ENCODE measurements at places on chromosomes 3 and 15. TPM values are rescaled to one million over a fixed set of nuclear protein-coding genes. Genes with fewer than 3 reads are reported as not detected.

- H3K4me1 ChIP-seq, result no peaks in the 10 kb centered on the region
- no peaks in the 10 kb centered on the region for H3K36me3 ChIP-seq
- no peak for DNase-seq
- no peak overlapping the region for H3K27ac ChIP-seq
These were observed 495.2 kb upstream of the EPHA6 start for GRCh38 chr3:96319166-96319565.

The SKOR1 gene
- polyA plus RNA-seq, result not detected

DNA sequence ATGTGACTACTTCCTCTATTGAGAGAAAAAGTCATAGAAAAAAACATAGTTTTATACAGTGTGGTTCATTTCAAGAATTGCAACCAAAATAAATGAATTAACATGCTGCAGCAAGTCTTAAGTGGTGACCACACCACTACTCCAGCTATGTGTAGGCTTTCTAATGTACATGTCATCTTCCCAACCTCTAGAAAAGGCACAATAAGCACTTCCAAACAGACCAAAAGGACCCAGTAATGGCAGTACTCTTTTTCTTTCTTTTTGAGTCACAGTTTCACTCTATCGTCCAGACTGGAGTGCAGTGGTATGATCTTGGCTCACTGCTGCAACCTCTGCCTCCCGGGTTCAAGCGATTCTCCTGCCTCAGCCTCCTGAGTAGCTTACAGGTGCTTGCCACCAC, 219.3 kb upstream of the KBTBD8 start:
- no peak overlapping the region for H3K27ac ChIP-seq
- no peaks in the 10 kb centered on the region for H3K4me1 ChIP-seq
- DNase-seq, result no peak
- no peaks in the 10 kb centered on the region for H3K27me3 ChIP-seq
- H3K36me3 ChIP-seq, result no peaks in the 10 kb centered on the region

DNA sequence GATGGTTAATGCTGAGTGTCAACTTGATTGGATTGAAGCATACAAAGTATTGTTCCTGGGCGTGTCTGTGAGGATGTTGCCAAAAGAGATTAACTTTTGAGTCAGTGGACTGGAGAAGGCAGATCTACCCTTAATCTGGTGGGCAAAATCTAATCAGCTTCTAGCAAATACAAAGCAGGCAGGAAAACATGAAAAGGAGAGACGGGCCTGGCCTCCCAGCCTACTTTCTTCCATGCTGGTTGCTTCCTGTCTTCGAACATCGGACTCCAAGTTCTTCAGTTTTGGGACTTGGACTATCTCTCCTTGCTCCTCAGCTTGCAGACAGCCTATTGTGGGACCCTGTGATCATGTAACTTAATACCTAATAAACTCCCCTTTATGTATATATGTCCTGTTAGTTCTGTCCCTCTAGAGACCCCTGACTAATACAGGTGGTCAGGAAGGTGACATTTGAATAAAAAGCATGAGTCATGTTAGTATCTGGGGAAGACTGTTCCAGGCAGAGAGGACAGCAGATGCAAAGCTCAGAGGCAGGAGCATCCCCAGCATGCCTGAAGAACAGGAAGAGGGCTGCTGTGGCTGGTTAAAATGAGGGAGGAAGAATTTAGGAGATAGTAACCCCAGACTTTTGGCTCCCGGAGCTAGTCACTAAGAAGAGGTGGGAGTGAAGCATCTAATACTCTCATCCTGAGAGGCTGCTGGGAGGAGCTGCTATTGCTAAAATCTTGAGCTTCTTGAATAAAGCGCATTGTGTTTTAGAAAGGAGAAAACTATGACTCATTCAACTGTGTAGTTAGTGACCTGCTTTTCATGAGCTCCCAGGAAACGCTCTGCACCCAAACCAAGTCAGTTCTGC, 207.4 kb upstream of the HES1 start:
- no peak for DNase-seq
- H3K27ac ChIP-seq, result no peak overlapping the region
- H3K36me3 ChIP-seq, result no peaks in the 10 kb centered on the region
- no peaks in the 10 kb centered on the region for H3K4me1 ChIP-seq

DNA sequence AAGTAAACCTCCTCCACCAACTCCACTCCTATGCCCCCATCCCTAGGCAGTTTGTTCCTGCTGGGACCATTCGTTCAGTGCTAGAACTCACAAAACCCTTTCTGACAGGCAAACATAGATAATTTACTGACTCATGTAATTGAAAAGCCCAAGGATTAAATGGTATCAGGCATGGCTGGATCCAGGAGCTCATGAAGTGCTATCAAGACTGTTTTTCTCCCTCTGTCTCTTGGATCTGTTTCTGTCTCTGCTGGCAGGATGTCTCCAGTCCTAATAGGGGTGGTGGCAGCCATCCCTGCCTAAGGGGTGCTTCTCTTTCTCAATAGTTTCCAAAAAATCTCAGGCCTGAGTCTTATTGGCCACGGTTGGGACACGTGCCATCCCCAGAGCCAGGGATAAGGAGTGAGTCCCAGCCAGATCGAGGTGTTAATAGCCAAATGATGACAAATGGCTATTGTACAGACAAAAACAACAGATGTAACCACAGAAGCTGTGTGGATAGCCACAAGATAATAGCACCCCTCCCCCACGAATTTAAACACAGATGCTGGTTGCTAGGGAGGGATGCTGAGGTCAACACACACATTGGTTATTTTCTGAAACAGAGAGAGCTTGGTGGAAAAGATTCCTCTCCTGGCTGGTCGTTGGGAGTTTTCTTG, 168.6 kb downstream of the SHQ1 start:
- no peak overlapping the region for H3K27ac ChIP-seq
- H3K4me3 ChIP-seq, result no peak overlapping the region
- no peaks in the 10 kb centered on the region for H3K27me3 ChIP-seq
- H3K4me1 ChIP-seq, result no peaks in the 10 kb centered on the region
- no peaks in the 10 kb centered on the region for H3K36me3 ChIP-seq

DNA sequence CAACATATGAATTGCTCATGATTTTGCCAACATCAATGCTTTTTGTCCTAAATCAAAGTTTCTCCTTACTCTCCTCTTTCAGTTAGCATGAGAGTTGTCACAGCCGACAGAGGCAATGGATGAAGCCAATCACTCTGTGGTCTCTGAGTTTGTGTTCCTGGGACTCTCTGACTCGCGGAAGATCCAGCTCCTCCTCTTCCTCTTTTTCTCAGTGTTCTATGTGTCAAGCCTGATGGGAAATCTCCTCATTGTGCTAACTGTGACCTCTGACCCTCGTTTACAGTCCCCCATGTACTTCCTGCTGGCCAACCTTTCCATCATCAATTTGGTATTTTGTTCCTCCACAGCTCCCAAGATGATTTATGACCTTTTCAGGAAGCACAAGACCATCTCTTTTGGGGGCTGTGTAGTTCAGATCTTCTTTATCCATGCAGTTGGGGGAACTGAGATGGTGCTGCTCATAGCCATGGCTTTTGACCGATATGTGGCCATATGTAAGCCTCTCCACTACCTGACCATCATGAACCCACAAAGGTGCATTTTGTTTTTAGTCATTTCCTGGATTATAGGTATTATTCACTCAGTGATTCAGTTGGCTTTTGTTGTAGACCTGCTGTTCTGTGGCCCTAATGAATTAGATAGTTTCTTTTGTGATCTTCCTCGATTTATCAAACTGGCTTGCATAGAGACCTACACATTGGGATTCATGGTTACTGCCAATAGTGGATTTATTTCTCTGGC, 2.5 kb downstream of the OR4F6 start:
- no peak overlapping the region for H3K4me3 ChIP-seq
- H3K27me3 ChIP-seq, result no peaks in the 10 kb centered on the region
- H3K27ac ChIP-seq, result no peak overlapping the region
- H3K4me1 ChIP-seq, result no peaks in the 10 kb centered on the region
- DNase-seq, result no peak

GRCh38 chr3:8236264-8236663, 265.4 kb upstream of the LMCD1 start:
- H3K4me1 ChIP-seq, result no peaks in the 10 kb centered on the region
- no peaks in the 10 kb centered on the region for H3K27me3 ChIP-seq
- no peak overlapping the region for H3K27ac ChIP-seq
- DNase-seq, result no peak
- H3K4me3 ChIP-seq, result no peak overlapping the region

The MUC20 gene
- 0.54 TPM for polyA plus RNA-seq

DNA sequence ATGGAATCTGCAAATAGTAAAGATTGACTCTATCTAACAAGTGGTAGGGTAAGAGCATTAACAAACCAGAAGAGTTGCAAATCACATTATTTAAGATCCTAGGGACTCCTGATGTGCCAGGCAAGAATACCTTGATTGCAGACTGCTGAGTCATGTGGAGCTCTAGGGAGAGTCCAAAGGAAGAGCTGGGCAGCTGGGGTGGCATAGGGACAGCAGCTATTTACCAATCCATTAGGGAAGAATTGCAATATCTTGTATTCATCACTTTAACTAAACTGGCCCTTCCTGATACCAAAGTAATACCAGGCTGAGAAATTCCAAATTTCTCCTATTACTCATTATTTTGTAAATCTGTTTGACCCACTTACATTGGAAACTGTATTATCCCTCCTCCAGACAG, 52.2 kb upstream of the ACP3 start:
- H3K4me1 ChIP-seq, result no peaks in the 10 kb centered on the region
- no peak overlapping the region for H3K27ac ChIP-seq
- no peaks in the 10 kb centered on the region for H3K36me3 ChIP-seq
- H3K4me3 ChIP-seq, result no peak overlapping the region

The FRMD4B gene
- 3.1 TPM for polyA plus RNA-seq

DNA sequence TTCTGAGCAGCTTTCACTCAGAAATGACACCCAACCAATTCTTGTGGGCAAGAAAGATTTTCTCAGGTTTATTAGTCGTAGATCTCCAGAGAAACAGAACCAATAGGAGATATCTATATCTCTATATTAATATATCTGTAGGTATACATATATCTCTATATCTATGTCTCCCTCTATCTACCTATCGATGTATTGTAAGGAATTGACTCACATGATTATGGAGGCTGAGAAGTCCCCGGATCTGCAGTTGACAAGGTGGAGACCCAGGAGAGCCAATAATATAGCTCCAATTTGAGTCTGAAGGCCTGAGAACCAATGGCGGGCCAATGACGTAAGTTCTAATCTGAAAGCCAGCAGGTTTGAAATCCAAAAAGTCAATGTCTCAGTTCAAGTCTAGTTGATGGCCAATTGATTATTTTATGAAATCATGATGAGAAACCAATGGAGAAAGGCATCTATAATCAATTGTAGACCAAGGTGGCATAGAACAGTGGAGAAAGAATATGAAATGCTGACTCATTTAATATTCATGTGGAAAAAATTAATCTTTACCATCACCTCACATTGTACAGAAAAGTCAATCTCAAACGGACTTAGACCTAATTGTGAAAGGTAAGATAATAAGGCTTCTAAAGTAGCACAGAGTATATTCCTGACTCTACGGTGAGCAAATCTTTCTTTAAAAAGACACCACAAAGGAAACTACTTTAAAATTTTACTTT, 65.6 kb upstream of the CHRNA7 start:
- no peak overlapping the region for H3K27ac ChIP-seq
- no peaks in the 10 kb centered on the region for H3K36me3 ChIP-seq
- H3K4me3 ChIP-seq, result no peak overlapping the region
- H3K4me1 ChIP-seq, result no peaks in the 10 kb centered on the region
- H3K27me3 ChIP-seq, result no peaks in the 10 kb centered on the region

DNA sequence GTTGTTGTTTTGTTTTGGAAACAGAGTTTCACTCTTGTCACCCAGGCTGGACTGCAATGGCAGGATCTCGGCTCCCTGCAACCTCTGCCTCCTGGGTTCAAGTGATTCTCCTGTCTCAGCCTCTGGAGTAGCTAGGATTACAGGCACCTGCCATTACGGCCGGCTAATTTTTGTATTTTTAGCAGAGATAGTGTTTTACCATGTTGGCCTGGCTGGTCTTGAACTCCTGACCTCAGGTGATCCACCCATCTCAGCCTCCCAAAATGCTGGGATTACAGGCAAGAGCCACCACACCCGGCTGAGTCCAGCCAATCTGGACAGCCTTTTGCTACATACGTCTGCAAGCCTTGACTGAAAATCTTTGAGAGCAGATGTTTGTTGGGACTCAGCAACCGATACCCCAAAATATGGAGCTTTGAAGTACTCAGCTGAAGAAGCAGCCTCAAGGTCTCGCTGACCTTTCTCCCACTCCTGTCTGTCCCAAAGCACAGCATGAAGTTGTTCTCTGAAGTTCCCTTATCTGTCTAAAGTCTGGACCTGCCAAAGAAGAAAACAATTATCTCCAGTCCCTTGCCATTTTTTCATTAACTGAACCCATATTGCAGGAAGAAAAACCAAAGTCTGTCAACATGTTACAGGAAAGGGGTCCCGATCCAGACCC, 9.6 kb upstream of the NUP210 start:
- no peaks in the 10 kb centered on the region for H3K36me3 ChIP-seq
- peaks cover 39% of the 10 kb centered on the region for H3K4me1 ChIP-seq
- H3K27me3 ChIP-seq, result no peaks in the 10 kb centered on the region
- no peak overlapping the region for H3K27ac ChIP-seq
- no peak overlapping the region for H3K4me3 ChIP-seq
- no peak for DNase-seq

DNA sequence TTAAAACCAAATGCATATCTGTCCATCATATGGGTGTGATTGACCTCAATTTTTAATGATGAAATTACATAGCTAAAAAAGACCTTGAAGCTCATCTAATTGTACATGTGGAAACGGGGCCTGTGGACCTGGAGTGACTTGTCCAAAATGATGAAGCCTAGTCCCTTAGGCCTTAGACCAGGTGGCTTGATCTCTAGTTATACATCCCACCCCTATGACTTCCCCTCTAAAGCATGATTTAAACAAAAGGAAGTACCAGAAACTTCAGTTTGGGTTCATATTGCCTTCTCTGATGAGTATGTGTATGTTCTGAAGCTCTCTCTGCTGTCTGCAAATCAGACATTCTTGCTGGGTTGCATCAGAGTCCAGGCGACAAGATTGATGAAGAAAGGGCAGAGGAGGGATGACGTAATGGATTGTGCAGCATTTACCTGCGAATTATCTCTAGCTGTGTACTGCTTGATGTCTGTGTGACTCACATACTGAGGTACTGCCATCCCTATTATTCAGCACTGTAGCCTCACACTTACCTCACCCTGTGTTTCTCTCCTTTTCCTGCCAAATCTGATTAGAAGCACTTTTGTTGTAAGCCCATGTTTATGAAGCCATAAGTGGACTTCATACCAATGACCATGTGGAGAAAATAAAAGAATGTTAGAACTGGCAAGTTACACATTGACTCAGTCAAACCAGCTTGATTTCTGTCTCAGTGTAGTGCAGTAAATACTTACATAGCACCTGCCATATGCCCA, 111.5 kb downstream of the FILIP1L start:
- H3K27ac ChIP-seq, result no peak overlapping the region
- no peaks in the 10 kb centered on the region for H3K4me1 ChIP-seq
- H3K36me3 ChIP-seq, result no peaks in the 10 kb centered on the region
- no peak overlapping the region for H3K4me3 ChIP-seq
- no peak for DNase-seq

- H3K27ac ChIP-seq, result no peak overlapping the region
- DNase-seq, result no peak
- no peaks in the 10 kb centered on the region for H3K27me3 ChIP-seq
- H3K4me1 ChIP-seq, result no peaks in the 10 kb centered on the region
- peaks cover 25% of the 10 kb centered on the region for H3K36me3 ChIP-seq
These were observed 31.7 kb upstream of the IP6K2 start for GRCh38 chr3:48748754-48749153.

The COPB2 gene
- 55.1 TPM for polyA plus RNA-seq

The CPNE4 gene
- not detected for polyA plus RNA-seq

GRCh38 chr15:58698887-58699641, 50.4 kb downstream of the ADAM10 start:
- no peaks in the 10 kb centered on the region for H3K27me3 ChIP-seq
- peaks cover 24% of the 10 kb centered on the region for H3K4me1 ChIP-seq
- no peak overlapping the region for H3K27ac ChIP-seq
- no peaks in the 10 kb centered on the region for H3K36me3 ChIP-seq
- H3K4me3 ChIP-seq, result no peak overlapping the region
- no peak for DNase-seq

The LTK gene
- polyA plus RNA-seq, result 5.1 TPM

Measured in CD4-positive, alpha-beta memory T cell (primary cell).